ENCODE measurements at places on chromosomes 7 and 10. TPM values are rescaled to one million over a fixed set of nuclear protein-coding genes. Genes with fewer than 3 reads are reported as not detected.
A peak's percentile ranks its signal among the peaks of the same experiment; 100 is the strongest.

STEAP4 gene
- total RNA-seq: not detected

- H3K36me3 ChIP-seq: peaks cover 24% of the 10 kb centered on the region
- no peak overlapping the region for H3K27ac ChIP-seq
- H3K4me3 ChIP-seq: no peak overlapping the region
- H3K4me1 ChIP-seq: no peaks in the 10 kb centered on the region
- DNase-seq: no peak
Measured at GRCh38 chr10:68752711-68753350, 31.8 kb downstream of the CCAR1 start.

DNA sequence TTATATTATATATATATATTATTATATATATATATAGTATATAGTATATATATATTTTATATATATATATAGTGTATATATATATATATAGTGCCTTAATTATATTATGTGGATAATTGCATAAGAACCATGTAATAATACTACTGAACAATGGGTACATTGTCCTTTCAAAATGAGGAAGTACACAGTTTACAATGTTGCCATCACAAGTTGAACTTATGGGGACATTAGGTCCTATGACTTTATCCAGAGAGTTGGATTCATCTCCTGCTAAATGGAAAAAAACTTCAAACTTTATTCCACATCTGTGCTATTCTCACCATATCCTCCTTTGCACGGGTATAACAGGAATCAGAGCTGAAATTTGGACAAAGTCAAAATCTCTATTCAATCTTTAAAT is 105.0 kb upstream of the AGR3 start:
- peaks cover 6% of the 10 kb centered on the region for H3K36me3 ChIP-seq
- no peak overlapping the region for H3K27ac ChIP-seq
- no peak overlapping the region for H3K4me3 ChIP-seq
- peaks cover 18% of the 10 kb centered on the region for H3K4me1 ChIP-seq
- peaks cover 18% of the 10 kb centered on the region for H3K27me3 ChIP-seq

DNA sequence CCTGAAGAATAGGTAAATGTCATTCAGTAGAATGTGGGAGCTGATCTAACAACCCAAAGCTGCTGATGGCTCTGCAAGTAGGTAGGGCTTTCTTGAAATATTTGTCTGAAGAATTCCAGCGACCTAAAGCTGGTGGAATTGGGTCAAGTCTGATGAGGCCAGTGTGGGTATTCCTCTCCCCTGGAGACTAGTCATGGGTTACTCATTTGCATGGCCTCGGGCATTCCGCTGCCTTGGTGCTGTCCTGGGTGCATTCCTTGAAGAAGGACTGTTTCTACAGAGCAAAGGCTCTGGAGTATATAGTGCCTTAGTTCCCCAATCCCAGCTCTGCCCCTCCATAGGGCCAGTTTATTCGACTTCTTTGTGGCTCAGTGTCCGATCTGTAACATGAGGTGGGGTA is 19.2 kb downstream of the PDK4 start:
- no peak for DNase-seq
- no peaks in the 10 kb centered on the region for H3K36me3 ChIP-seq
- no peak overlapping the region for H3K27ac ChIP-seq

GRCh38 chr10:101032637-101033224 is 1.7 kb downstream of the SFXN3 start:
- H3K27ac ChIP-seq: peak overlapping the region; percentile 86
- peaks cover 5% of the 10 kb centered on the region for H3K27me3 ChIP-seq
- peak overlapping the region; percentile 87 for H3K4me3 ChIP-seq
- DNase-seq: no peak
- peaks cover 20% of the 10 kb centered on the region for H3K4me1 ChIP-seq

ENTPD1 gene
- 11.6 TPM for total RNA-seq

DNA sequence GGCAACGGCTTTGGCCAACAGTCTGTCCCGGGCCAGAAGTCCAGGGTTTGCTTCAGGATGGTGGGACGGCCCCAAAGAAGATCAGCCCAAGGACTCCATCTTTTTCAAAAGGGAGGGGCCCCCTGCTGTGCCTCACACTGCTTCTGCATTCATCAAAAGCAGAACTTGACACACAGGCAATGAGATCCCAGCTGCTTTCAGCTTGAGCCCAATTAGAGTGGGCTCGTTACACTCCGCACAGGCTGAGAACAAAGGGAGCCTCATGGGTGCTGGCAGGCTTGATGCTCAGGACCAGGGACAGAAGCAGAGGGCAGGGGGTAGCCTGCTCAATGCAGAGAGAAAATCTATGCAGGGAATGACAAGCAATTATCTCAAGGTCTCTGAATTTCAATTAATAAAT is 45.5 kb downstream of the VOPP1 start:
- no peaks in the 10 kb centered on the region for H3K27me3 ChIP-seq
- no peak overlapping the region for H3K27ac ChIP-seq
- no peak overlapping the region for H3K4me3 ChIP-seq
- DNase-seq: no peak
- peaks cover 6% of the 10 kb centered on the region for H3K36me3 ChIP-seq
- H3K4me1 ChIP-seq: peaks cover 9% of the 10 kb centered on the region

- no peaks in the 10 kb centered on the region for H3K27me3 ChIP-seq
- H3K27ac ChIP-seq: no peak overlapping the region
- no peaks in the 10 kb centered on the region for H3K4me1 ChIP-seq
- no peak for DNase-seq
- H3K36me3 ChIP-seq: no peaks in the 10 kb centered on the region
- no peak overlapping the region for H3K4me3 ChIP-seq
Measured at GRCh38 chr10:54666192-54666591, 134.8 kb downstream of the PCDH15 start.

DNA sequence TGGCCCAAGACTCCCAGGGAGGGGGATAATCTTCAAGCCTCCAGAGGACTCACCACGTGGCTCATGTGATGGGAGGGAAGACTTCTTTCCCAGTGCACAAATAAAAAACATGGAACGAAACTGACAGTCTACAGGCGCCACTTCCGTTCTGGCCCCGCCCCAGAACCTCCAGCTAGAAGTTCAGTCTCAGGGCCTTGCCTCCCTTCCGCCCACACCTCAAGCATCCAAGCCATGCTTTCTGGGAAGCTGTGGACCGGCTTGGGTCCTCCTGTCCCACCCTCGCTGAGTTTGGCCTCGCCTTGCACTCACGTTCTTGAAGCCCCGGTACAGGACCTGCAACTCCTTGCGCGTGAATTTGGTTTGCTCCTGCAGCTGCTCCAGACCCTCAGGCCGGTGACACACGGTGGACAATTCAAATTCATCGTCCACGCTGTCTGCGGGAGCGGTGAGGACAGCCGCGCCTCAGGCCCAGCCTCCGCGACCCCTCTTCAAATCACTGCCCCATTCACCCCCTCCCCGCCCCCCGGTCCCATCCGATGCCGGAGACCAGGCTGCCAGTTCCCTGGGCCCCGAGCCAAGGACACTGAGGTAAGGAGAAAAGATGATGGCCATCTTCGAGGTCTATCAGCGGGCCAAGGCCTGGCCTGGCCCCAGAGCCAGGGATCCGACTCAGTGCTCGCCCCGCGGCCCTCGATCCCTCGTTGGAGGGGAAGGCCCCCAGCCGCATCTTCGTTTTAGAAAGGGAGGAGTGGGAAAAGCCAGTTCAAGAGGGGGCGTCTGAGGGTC is 10.7 kb upstream of the OGA start:
- no peaks in the 10 kb centered on the region for H3K36me3 ChIP-seq
- peak; percentile 25 for DNase-seq
- no peak overlapping the region for H3K4me3 ChIP-seq
- peaks cover 35% of the 10 kb centered on the region for H3K4me1 ChIP-seq
- H3K27me3 ChIP-seq: no peaks in the 10 kb centered on the region
- H3K27ac ChIP-seq: no peak overlapping the region

DNA sequence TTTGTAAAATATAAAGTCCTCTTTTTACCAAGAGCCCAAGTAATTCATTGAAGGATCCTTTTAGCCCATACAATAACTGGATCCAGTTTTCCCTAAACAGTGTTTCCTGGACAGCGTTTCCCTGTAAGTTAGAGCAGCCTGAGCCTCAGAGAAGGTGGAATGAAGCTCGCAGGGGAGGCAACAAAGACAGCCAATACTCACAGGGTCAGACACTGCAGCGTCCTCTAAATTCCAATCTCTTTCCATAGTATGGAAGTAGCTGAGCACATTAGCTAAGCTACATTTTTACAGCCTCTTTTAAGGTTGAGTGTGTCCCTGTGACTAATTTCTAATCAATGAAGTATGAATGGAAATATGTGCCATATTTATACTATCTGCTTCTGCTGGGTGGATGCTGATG is 193.5 kb downstream of the GRM3 start:
- H3K4me1 ChIP-seq: no peaks in the 10 kb centered on the region
- no peak overlapping the region for H3K27ac ChIP-seq
- no peak overlapping the region for H3K4me3 ChIP-seq
- no peaks in the 10 kb centered on the region for H3K27me3 ChIP-seq
